Amygdala (tissue), 56 donors: ENCODE measurements at places on chromosomes 6 and 20.

DNA sequence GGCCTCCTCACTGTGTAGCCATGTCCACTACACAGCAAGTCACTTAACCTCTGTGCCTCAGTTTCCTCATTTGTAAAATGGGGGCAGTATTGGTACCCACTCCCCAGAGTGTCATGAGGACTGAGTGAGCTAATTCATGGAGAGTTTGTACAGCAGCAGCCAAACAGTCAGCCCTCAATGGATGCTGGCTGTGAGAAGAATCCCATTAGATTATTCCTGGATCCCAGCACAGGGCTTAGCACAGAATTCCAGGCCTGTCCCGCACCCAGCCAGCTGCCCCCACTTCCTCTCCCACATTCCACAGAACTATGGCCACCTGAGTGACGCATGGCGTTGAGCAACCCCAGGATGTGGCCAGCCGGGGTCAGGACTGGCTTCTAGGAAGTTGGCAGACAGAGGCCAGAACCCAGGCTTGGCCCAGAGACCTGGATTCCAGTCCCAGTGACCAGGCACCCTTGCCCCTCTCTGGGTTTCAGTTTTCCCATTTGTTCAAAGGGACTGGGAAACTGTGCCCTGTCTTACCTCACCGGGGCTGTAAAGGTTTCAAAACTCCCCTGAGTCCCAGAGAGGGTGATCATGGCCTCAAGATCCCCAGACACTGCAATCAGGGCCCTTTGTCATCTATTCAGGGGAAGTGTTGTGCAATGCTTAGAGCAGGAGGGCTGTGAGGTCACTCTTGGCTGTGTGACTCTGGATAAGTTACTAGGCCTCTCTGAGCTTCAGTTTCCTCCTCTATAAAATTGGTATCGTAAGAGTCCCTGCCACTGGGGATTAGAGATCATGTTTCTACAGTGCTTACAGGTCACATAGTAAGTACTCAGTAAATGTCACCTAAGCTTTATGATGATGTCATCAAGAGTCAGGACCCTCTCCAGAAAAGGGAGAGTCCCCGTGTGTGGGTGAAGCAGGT is 3.0 kb upstream of the TGM2 start:
- no peak for DNase-seq

DNA sequence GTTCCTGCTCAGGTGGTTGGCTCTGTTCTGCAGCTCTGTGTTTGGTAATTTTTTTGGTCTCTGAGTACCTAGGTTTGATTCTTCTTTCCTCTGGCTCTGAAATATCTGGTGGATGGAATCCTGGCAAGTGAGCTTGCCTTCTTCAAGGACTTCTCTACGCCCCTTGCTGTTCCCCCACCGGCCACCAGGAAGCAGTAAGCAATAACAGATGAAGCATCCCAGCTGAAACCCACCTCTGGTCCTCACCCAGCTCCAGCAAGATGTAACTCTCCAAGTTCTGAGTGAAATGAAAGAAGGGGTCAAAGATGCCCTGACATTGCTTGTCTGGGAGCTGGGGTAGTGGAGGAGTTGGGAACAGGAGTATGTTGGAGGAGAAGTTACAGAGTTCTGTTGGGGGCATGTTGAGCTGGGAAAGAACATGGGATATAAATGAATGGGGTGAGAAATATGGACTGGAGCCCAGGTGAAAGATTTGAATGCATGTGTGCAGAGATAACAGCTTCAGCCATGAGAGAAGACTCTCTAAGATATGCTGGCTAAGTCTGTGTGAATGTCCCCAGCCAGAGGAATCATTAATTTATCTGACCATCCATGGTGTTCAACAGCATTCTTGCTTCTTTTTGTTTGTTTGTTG is 51.3 kb upstream of the GLP1R start:
- DNase-seq: no peak

- DNase-seq: no peak
Measured at GRCh38 chr6:39421383-39422225, 99.1 kb upstream of the KCNK16 start.

DNA sequence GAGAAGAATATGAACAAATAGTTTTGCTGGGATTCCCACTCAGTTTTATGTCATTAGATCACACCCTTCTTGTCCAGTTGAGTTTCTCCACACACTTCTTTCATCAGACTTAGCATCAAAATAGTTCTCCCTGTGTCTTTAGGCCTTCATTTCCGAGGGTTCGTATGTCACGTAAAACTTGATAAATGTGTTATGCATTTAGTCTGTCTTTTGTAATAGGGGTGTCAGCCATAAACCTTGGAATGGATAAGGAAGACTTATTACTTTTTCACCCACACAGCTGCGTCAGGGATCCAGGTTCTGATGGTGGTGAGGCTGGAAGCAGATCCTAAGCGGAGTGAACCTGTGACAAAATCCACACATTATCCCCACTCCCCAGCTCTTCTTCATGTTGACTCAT is 246.8 kb downstream of the CD83 start:
- DNase-seq: no peak

DNA sequence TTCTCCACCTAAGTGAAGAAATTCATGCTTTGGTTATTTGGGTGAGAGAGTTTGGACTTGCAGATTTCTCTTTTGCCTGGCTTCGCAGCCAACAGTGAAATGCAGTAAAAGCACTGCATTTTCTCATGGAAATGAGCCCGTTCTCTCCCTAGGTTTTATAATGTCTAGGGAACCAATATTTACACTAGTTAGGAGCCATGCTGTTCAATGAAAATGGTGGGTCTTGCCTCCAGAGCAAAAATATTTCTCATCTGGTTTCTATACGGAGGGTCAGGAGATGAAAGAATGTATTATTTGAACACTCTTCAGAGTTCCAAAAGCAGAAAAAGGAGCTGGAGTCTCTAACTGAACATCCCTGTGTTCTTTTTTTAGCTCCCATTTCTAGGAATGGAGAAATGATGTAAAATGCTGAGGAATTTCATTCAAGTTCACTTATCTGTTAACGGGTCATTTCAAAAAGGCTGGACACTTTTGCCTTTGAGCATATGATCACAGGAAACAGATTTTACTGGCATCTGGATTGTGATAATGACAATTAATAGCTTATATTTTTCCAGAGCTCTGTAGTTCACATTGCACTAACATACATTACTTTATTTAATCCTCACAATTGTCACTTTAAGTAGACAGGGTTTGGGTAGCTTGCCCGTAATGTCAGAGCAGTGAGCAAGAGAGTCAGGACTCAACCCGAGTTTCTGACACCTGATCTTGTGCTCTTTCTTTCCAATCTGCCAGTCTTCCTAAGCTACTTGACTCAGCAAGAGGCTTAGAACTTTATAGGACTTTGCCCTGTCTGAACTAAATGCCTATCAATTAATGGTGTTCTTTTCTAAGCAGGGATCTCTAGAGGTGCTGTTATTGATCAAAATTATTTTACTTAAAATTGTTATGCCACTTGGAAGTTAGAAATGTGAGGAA is 78.0 kb downstream of the PPP1R14C start:
- DNase-seq: no peak

DNA sequence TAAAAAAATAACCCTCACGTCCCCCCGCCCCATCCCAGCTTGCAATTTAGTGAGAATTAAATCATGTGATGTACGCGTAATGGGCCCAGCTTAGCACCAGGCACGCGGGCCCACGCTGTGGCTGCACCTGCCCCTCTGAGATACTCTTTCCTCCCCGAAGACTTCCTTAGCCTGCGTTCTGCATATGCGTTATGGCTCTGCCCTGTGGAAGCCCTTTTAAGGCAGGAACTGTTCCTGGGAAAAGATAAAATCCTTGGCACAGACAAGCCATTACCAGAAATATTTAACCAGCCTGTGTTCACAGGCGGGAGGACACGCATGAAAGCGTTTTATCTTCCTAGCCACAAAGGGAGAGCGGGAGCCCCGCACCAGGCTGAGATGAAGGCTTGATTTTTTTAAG is 311.0 kb downstream of the LRFN2 start:
- no peak for DNase-seq

DNA sequence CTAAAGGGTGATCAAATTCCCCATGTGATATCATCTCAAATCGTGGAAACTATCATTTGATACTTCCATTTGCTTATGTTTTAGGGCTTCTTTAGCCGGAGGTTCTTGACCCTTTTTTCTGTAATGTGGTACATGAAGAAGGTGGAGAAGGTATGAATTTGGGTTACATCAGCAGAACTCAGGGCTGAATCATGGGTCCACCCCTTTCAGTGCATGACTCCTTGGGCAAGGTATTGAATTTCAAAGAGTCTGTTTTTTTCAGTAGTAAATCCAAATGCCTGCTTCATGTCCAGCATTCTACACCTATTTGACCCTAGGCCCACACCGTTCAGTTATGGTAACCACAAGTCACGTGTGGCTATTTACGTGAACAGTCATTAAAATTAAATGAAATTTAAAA is 30.6 kb upstream of the QKI start:
- DNase-seq: no peak

DNA sequence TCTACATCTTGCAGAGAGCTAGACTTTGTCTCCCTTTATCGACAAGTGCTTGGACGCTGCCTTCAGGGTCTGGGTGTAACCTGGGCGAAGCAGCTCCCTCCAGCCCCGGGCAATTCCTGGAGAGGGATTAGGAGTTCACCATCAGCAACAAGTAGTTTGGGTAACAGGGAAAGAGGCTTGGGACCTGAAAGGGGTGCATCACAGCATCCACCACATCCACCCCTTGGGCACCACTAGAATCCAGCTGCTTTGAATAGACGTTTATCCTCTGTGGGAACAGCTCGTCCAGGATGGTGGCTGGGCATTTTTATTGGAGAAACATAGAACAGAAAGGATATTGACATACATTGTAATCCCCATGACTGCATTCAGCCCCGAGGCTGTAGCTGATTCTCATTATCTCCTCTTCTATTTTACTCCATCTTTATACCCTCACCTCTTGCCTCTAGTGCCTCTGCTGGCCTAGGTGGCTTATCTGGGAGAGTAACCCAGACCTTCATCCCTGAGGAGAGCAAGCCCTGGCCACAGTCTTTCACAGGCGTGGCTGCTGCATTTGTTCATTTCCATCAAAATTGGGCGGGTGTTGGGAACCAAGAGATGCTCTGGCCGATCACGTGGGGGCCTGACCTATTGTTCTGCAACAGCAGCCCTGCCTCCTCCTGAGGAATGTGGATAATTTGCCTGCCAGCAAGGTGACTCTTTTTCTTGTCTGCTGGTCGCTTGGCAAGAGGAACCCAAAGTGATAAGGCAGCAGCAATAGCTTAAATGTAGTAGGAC is 109.2 kb upstream of the RALGAPA2 start:
- DNase-seq: no peak

- DNase-seq: no peak
Measured at GRCh38 chr6:4139272-4139671, 3.9 kb upstream of the ECI2 start.

DNA sequence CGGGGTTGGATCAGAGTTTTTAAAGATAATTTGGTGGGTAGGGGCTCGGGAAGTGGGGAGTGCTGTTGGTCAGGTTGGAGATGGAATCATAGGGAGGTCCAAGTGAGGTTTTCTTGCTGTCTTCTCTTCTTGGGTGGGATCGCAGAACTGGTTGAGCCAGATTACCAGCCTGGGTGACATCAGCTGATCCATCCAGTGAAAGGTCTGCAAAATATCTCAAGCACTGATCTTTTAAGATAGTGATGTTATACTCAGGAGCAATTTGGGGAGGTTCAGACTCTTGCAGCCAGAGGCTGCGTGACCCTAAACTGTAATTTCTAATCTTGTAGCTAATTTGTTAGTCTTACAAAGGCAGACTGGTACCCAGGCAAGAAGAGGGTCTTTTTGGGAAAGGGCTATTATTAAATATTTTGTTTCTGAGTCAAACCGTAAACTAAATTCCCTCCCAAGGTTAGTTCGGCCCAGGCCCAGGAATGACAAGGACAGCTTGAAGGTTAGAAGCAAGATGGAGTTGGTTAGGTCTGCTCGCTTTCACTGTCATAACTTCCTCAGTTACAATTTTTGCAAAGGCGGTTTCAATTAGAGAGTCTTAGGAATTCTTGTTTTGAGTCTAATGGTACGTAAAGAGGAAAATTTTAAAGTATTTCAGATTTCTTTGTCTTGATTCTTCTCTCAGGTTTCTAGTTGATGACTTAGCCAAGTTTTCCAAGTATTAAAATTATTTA is 53.1 kb downstream of the SCAF8 start:
- DNase-seq: no peak

- no peak for DNase-seq
Measured at GRCh38 chr6:41427642-41428335, 92.4 kb downstream of the NCR2 start.

DNA sequence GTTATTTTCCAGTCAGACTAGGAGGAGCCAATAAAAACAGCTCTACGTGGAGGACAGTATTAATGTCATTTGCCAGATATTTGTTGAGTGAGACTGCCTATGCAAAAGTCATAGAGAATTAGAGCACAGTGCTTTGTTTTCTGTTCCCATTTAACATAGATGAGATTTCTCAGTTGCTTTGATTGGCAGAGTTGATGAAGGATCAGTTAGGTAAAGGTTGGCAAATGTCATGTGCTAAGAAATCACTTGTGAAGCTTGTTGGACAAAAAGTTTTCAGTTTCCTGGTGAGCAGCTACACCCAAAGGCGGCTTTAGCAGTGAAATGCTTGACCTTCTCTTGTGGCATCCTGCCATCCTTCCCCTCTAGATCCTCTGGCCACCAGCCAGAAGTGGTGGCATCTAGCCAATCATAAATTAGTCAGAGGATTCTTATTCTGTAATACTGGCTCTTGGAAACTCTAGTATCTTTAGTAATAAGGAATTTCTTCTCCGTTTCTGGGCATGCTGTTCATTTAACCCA is 37.0 kb downstream of the BCKDHB start:
- peak; percentile 7 for DNase-seq

DNA sequence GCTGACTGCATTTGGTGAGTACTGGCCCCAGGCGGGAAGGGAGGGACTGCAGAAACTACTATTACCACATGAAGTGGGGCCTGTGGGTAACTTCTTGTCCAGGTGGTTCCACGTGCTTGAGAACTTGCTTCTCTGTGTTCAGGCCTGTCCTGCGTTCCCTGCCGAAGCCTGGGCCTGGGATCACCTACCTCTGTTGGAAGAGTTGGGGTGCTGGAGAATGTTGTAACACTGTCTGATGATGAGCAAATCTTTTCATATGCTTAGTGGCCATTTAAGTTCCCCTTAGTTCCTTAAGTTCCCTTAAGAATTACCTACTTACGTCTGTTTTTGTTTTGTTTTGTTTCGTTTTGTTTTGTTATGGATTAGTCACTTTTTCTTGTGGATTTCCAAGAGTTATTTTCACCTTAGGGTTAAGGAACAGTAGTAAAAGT is 154.4 kb downstream of the DTNBP1 start:
- DNase-seq: no peak

- DNase-seq: no peak
Measured at GRCh38 chr6:129943637-129944271, 74.6 kb upstream of the L3MBTL3 start.

GRCh38 chr6:170378502-170378901 is 71.9 kb downstream of the FAM120B start:
- DNase-seq: no peak
